ENCODE measurements at places on chromosomes 16 and 17.

GRCh38 chr16:31411024-31411844, 16.9 kb downstream of the COX6A2 start:
- DNase-seq, result no peak

- DNase-seq, result no peak
These were observed 105.7 kb downstream of the RBFOX3 start for GRCh38 chr17:79505199-79505598.

DNA sequence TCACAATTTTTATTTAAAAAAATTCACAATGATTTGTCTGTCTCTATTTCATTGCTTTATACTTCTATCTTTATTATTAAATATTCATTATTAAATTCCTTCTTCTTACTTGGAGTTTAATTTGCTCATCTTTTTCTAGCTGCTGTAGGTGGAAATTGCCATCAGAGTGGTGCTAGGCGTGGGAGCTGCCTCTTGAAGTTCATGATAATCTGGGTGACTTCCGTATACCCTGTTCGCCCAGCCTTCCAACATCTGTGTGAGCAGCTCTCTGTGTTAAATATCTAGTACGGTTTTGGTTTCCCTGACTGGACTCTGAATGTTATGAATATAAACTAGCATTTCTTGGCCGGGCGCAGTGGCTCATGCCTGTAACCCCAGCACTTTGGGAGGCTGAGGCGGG, 84.0 kb upstream of the RPH3AL start:
- no peak for DNase-seq

DNA sequence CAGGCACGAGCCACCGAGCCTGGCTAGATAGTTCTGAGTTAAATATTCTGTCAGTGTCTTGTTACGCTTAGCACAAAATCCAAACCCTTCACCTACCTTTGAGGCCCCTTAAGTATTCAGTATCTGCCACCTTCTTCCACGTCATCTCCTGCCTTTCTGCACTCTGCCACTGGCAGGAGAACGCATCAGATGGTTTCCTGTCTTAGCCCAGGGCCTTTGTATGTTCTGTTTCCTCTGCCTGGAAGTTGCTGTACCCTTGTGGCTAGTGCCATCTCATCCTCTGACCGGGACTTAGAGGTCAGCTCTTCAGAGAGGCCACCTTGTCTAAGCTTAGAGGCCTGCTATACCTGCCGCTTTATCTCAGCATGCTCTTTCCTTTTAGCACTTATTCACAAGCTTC, 67.5 kb upstream of the LGALS9 start:
- DNase-seq, result peak; percentile 77
